ENCODE measurements at places on chromosomes 2 and 18.

DNA sequence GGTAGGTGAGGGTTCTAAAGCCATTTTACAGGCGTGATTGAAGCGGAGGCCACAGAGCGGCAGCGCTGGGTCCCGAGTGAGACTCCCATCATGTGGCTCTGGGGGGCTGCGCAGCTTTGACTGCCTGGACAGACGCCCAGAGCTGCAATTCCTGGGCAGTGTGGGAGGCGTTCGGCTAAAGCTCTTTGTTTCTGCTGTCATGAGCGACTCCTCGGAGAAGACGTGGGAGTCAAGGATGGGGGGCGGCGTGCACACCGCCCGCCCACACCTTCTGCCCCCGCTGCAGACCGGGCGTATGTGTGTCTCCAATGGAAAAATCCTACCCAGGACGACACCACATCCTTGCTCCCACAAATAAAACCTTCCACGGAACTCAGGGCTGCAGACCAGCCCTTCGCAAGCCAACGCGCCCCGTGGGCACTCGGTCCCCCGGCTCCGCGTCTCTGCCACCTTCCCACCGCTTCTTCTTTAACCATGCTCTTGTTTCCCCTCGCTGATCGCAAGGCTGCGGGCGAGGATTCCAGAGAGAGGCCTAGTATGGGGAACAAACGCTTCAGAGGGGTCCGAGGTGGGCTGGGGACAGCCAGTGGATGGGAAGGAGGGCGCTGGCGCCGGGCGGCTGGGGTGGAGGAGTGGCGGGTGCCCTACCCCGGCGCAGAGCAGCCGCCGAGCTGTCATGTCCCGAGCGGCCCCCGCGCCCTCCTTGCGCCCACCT is 680 bp upstream of the LBH start:
- DNase-seq, result no peak

- no peak for DNase-seq
Observed at GRCh38 chr2:215692387-215693079, 256.7 kb upstream of the FN1 start.

DNA sequence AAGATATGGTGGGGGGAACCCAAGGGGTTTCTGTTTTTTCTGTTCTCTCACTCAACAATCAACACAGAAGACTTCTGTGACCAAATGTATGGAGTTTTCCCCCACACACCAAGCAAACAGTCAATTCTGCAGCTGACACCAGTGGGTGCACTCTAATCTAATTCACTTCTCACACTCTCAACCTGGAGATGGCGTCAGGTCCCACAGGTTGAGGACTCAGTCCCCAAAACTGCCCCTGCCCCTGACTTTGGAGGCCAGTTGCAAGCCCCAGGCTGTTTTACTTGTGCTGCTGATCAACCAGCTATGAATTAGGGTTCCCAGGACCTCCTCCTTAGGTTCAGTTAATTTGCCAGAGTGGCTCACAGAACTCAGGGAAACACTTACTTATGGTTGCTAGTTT is 6.2 kb downstream of the RNU2-63P start:
- no peak for DNase-seq

DNA sequence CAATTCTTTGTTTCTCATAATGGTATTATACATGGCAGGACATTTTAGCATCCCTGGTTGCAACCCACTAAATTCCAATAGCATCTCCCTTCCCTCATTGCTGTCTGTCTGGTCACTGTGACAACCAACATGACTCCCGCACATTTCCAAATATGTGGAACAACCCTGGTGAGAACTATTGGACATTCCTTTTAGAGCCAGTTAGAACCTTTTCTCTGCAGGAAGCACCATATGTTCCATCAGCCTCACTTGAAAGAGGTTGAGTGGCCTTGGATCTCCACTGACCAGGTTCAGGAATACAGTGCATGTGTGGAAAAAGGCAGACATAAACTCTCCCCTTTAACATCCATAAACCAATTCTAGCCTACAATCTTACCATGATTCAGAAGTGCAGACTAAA is 25.9 kb upstream of the GLS start:
- DNase-seq, result no peak

- no peak for DNase-seq
Observed at GRCh38 chr2:157894694-157895435, 18.7 kb upstream of the ACVR1 start.

- DNase-seq, result no peak
Observed at GRCh38 chr2:174322149-174322548, 12.6 kb upstream of the SP9 start.

DNA sequence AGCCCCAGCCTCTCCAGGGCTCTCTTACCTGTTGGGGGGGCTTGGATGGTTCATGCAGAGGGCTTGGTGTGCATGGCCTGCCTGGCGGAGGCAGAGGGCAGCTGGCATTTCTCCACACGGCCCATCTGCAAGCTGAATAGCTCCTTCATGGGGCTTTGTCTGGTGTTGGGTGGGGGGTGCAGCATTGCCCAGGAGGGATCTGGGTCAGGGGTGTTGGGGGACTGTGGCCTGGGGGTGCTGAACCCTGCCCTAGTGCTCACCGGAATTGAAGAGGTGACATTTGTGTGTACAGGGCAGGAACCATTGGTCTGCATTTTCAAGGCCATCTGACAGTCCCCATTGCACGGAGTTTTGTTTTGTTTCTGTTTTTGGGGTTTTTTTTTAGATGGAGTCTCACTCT is 58.8 kb upstream of the HAAO start:
- DNase-seq, result no peak

DNA sequence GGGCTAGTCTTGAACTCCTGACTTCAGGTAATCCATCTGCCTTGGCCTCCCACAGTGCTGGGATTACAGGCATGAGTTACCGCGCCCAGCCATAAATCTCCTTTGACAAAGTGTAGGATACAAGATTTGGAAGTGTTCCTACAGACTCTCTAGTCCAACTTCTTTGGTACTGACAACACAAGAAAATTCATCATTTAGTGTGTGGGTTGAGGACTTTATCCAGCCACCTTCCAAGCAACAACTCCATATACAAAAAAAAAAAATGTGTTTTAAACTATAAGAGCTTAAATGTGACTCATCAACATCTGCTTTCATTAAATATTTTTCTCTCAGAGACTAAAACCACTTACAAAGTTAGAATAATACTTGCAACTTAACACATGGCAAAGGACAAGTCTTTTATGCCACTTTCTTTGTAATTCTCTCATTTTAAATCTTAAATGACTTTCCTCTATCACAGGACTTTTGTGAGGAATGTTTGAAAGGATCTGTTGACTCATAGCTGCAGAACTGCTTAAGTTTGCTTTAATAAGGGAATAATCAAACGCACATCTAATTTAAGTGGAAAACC is 46.2 kb upstream of the ITGAV start:
- no peak for DNase-seq

DNA sequence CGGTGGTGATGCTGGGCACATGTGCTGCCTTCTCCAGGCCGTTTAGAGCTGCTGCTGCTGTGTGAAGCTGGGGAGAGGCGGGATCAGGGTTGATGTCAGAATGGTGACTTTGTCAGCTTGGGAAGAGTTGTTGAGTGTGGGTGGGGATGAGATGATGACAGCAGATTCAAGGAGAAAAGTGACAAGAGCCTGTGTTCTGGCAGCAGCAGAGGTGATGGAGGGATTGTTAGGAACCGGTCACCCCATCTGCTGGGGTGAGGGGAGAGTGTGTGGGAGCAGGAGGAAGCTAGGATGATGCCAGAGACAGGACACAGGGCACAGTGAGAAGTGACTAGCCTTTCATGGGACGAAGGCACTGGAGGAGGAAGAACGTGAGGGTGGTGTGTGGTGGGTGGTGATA is 345.5 kb downstream of the RNF144A start:
- DNase-seq, result no peak

GRCh38 chr2:190877436-190877835 is 3.2 kb upstream of the GLS start:
- no peak for DNase-seq

- DNase-seq, result no peak
Observed at GRCh38 chr2:41206004-41206403, 754.1 kb upstream of the SLC8A1 start.

GRCh38 chr2:159091976-159092375 is 123.5 kb downstream of the TANC1 start:
- DNase-seq, result no peak

- no peak for DNase-seq
Observed at GRCh38 chr2:241912021-241912555, 42.6 kb downstream of the RTP5 start.

Data from Calu3 (cell line).